Psoas muscle (tissue), 8 donors: ENCODE measurements at places on chromosomes 5 and 9. TPM values are rescaled to one million over a fixed set of nuclear protein-coding genes. Genes with fewer than 3 reads are reported as not detected.

IFNA13 gene
- polyA plus RNA-seq: not detected

FIBCD1 gene
- polyA plus RNA-seq: not detected

SHOC1 gene
- polyA plus RNA-seq: not detected

SERINC5 gene
- polyA plus RNA-seq: 0.70 TPM

GZMA gene
- 0.08 TPM for polyA plus RNA-seq

RNF130 gene
- 35.9 TPM for polyA plus RNA-seq

OTULINL gene
- 0.52 TPM for polyA plus RNA-seq

NMUR2 gene
- not detected for polyA plus RNA-seq

RLN2 gene
- 0.17 TPM for polyA plus RNA-seq

ADAM19 gene
- 0.58 TPM for polyA plus RNA-seq

FAM153A gene
- polyA plus RNA-seq: 0.16 TPM

FAM13B gene
- polyA plus RNA-seq: 9.4 TPM

DNA sequence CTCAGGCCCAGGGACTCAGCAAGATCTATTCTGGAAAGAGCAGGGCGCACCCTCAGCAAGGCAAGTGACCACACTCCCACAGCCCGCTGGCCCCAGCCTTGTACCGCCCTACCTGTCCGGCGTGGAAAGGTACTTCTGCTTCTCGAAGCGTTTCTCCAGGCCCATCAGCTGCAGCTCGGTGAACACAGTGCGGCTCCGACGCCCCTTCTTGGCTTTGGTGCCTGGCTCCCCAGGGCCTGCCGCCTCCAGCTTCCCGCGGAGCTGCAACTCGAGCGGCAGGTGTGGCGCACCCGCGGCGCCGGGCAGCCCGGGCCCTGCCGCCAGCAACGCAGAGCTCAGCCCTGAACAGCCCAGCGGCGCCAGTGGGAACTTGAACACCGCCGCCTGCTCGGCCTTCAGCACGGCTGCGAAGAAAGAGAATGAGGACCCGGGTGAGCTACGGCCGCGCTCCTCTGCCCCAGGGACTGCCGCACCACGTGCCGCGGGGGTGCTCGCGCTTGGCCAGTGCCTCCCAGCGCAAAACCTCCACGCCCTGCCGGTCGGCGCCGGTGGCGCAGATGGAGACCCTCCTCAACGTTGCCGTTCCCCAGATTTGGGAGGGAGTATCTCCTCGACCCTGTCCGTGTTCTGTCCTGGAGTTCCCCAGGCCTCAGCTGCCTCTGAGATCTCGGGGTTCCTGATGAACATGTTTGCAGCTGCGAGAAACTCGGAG lies 2.2 kb downstream of the BARX1 start:
- DNase-seq: no peak

DNA sequence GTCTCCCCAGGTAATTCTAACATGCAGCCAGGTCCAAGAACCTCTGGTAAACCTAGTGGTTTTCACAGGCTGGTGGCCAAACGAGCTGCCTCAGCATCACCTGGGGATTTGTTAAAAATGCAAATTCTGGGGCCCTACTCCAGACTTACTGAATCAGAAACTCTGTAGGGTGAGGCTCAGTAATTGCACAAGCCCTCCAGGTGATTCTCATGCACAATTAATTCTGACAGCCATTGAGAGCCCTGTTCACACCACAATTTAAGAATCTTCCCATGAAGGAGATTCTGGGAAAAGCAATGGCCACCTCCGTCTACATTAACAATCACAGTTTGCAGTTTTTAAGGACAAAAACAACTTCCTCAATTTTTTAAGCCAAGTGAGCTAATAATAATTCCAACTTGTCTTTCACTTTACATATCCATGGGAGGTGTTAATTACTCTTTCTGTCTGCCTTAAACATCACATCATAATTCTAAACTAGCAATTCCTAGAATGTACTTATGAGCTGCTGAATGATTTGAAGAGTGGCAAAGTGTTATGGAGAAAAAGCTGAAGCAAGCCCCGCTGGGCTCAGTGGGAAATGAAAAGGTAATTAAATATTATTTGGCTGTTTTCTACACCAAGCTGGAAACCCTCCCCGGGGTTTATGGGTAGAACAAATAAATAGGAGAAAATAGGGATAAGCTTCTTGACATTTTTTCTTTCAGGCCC lies 70.0 kb downstream of the GLDC start:
- no peak for DNase-seq

GRCh38 chr5:149018909-149019443 lies 43.9 kb downstream of the SH3TC2 start:
- no peak for DNase-seq

- no peak for DNase-seq
Observed at GRCh38 chr9:8869812-8870211, 1070.2 kb upstream of the DMAC1 start.

- DNase-seq: no peak
Observed at GRCh38 chr5:59683311-59683710, 210.2 kb downstream of the PDE4D start.

- DNase-seq: no peak
Observed at GRCh38 chr5:168469816-168470215, 16.5 kb upstream of the RARS1 start.

DNA sequence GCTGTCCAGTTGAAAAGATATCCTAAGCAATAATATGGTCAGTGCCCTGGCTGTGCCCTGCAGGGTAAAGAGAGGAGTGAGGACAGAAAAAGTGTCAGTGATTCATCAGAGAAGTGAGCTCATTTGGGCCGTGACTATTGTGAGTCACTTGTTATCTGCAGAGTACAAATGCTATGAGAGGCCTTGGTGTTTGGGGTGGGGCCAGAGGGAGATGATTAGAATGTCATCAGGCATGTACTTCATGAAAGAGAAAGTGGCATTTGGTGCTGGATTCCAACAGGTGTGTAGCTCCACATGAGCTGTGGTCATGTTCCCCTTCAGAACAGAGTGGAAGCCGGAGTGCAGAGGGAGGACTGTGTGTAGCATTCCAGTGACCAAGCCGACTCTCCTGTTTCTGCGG lies 174.1 kb downstream of the KDM4C start:
- DNase-seq: peak; percentile 64

- DNase-seq: no peak
Observed at GRCh38 chr5:2047341-2047927, 164.7 kb upstream of the IRX4 start.

DNA sequence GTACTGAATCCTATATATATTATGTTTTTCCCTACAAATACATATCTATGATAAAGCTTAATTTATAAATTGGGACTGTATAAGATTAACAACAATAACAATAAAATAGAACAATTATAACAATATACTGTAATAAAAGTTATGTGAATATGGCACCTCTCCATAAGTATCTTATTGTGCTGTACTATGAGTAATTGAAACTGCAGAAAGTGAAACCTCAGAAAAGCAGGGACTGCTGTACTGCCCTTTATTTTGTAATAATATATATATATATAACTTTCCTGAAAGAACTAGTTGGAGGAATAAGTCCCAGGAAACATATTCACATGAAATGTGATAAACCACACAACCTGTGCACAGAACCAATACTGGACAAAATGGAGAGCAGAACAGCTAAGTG lies 77.3 kb downstream of the PAM start:
- DNase-seq: no peak

DNA sequence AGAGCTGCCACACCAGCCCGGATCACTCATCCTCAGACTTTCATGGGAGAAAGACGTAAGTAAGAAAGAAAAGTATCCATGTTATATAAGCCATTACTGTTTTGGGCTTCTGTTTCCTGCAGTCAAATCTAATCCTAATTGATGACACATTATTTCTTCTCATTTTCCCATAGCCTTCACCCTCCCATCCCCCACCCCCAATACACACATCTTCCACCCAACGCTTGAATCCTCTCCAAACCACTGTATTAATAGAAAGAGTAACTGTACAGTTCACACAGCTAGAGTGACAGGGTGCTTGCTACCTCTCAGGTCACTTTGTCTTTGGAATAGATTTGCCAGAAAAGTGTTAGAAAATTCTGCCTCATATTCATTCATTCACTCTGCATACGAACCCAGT lies 69.3 kb upstream of the IL17B start:
- no peak for DNase-seq

- no peak for DNase-seq
Observed at GRCh38 chr9:78286946-78287388, 10.0 kb upstream of the PSAT1 start.

DNA sequence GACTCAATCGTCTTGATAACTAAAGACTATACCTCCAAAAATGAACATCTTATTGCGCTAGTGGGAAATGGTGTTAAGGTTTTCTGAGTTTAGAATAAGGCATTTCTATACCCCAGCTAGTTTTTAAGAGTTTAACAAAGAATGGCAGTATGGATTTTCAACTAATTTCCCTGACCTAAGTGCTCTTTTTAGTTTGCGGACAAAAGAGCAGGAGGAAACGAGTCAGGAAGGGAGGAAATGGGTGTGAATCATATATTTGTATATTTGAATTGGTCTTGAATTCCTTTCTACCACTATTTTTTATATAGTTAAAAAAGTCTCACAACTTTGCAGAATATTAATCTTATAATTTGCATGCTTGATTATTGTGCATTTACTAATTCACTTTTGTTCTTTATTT lies 516.3 kb upstream of the ZNF608 start:
- DNase-seq: no peak

GRCh38 chr9:85715587-85715986 lies 26.2 kb downstream of the AGTPBP1 start:
- no peak for DNase-seq

DNA sequence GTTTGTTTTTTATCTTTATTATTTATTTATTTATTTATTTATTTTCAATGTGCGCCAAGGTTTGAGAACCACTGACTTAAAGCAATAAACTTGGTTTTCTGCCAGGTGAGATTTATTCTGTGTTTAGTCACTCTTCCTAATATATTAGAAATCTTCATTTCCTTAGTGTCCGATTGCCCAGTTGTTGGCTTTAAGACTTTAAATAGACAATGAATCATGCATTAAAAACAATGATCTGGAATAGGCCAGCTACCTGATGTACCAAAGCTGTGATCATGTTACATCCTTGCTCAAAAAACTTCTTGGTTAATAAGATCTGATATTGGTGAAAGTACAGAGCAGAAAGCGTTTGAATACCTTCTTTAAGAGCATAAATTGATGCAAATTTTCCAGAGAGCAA lies 52.1 kb upstream of the ERBIN start:
- no peak for DNase-seq

DNA sequence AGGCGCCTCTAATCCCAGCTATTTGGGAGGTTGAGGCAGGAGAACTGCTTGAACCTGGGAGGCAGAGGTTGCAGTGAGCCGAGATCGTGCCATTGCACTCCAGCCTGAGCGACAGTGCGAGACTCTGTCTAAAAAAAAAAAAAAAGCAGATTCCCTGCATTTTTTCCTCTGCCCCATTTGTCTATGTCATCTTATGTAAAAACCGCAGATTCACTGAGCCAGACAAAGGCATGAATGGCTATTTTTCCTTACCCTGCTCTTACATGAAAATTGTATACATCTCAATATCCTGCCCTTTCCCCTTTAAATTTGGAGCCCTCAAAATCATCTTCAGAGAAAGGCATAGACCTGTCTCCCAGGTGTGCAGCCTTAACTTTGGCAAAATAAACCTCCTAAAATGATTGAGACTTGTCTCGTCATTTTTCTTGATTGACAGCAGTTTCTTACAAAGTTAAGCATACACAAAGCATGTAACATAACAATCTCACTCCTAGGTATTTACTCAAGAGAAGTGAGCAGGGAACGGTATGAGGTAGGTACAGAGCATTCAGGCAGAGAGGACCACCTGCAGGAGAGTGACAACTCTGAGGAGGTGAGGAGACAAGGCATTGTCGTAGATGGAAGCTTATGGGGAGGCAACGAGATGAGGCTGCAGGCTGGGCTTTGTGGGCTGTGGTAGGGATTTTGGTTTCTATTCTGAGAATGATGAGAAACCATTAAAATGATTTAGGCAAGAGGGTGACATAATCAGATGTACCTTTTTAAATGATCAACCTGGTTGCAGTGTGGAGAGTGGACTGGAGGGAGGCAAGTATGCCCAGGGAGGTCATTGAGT lies 65.7 kb upstream of the IL6ST start:
- DNase-seq: no peak

DNA sequence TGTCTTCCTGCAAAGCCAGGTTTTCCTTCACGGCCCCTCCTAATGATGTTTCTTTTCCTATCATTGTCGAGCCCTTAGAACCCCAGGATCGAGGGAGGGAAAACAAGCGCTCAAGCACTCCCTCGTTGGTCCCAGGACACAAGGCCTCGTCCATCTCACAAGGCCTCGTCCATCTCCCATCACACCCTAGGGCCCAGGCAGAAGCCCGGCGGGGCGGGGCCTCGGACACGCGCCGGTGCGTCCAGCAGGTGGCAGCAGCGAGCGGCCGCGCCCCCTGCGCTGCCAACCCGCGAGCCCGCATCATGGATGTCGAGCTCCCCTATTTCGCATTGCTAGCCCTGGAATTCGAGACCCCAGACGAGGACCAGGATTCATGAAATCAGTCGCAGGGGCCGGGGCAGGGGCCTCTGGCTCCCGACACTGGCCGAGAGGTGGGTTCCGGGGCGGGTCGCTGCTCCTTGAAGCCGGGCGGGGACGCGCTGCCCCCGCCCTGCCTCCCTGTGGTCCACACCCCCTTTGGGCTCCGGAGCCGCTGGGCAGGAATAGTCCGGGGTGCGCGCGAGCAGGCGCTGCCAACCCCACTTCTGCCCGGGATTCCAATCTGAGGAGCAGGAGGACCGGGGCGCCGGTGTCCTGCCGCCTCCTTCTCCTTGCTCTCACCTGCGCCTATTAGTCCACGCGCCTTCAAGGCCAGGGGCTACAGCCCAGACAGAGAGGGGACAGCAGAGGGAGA lies at the start of gene ABLIM3:
Gene ABLIM3, plus strand, starts transcription at position 270 of the 733 bp plus-strand sequence. CDS start 603 bp downstream, outside the sequence.
- DNase-seq: peak; percentile 74

- DNase-seq: peak; percentile 63
Observed at GRCh38 chr9:33379666-33380389, 22.5 kb downstream of the AQP7 start.

GRCh38 chr9:113179839-113180238 lies 29.0 kb downstream of the SLC31A2 start:
- no peak for DNase-seq

GRCh38 chr9:125434986-125435775 lies 173.6 kb downstream of the GAPVD1 start:
- DNase-seq: no peak

GRCh38 chr5:133935667-133935940 lies 32.8 kb downstream of the C5orf15 start:
- DNase-seq: no peak

DNA sequence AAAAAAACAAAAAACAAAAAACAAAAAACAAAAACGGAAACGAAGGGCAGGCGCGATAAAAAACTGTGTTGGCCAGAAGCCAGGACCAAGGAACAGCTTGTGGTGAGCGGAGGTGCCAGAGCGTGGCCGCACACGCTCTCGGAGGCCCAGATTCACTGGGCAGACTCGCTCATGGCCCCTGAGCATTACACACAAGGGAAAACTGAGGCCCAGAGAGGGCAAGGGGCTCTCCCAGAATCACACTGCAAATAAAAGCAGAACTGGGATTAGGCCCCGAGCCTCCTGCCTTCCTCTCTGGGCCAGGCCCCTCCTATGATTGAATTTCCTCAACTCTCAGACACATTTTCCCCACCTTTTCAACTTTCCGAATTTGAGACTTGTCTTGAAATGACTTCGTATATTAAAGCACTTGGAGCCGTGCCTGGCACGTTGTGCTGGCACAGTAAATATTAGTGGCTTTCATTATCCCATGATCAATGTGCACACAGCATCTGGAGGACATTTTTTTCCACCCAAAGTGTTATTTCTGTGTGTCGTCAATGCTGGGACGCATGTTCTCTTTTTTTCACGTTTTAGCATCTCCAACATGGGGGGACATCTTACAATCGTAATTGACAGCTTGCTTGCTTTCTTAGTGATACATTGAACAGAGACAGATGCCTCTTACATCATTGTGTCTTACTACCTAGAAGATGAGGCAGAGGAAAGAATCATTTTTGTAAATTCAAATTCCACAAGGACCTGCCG lies 7.4 kb downstream of the FIBCD1 start:
- DNase-seq: peak; percentile 39
